Suprapubic skin (tissue), 4 donors: ENCODE measurements at places on chromosomes 1 and 21. TPM values are rescaled to one million over a fixed set of nuclear protein-coding genes. Genes with fewer than 3 reads are reported as not detected.

Gene OR2T3
- total RNA-seq, result not detected

Gene CELA3A
- not detected for total RNA-seq

Gene SERPINC1
- total RNA-seq, result not detected

Gene CSTB
- total RNA-seq, result 39.9 TPM

Gene SPRR2F
- not detected for total RNA-seq

Gene PLA2G5
- total RNA-seq, result not detected

Gene S100A8
- 16.4 TPM for total RNA-seq

Gene TRIM67
- 0.38 TPM for total RNA-seq

Gene WDR26
- total RNA-seq, result 174 TPM

Gene CHI3L1
- 122 TPM for total RNA-seq

Gene PPFIA4
- 0.89 TPM for total RNA-seq

Gene OR14K1
- total RNA-seq, result not detected

Gene MAP1LC3C
- 4.1 TPM for total RNA-seq

Gene TBX19
- total RNA-seq, result 6.7 TPM

DNA sequence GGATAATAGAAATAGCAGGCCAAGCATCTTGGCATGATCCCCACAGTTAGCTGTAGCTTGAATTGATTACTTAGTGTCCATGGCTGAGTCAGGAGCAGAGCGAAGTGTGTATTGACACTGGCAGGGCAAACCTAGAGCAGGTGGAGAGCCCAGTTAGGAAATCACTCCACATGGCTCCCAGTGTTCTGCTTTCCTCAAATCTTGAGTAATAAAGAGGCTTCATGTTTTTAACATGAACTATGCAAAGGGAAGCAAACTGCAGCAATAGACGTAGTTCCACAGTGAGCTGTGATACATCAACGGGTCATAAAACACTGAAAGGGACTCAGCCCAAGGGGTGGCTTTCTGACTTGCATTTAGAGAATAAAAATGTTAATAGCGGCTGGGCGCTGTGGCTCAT, 28.9 kb downstream of the RHEX start:
- DNase-seq, result no peak

DNA sequence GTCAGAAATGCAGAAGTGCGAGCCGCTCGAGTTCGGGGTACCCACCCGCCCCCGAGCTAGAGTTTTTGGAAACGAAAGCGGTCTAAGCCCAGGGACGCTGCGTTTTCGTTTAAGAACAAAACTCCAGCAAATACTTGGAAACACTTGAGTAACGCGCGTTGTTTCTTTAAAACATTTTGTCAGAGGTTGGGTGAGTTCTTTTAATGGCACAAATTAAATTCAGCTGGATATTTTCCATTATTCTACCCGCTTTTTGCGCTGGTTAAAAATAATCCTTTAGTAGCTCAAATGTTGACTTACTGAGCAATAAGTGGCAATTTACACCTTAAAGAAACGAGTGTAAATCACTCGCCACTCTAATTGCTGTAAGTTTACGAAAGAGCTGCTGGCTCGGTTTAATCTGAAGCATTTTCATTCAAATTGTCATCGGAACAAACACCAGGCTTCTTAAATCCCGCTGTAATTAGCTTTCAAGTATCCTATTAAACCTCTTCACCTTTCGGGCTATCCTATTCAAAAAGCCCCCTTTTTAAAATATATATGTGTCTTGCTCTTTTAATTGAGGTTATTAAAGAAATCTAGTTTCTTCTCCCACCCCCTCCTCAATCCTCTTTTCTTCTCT, 1.5 kb downstream of the LHX8 start:
- no peak for DNase-seq

GRCh38 chr1:12220890-12221289, 8.9 kb upstream of the VPS13D start:
- DNase-seq, result no peak

GRCh38 chr1:9200441-9200840, 34.1 kb upstream of the H6PD start:
- DNase-seq, result no peak

GRCh38 chr1:32765570-32766327, 51.4 kb downstream of the YARS1 start:
- no peak for DNase-seq

- DNase-seq, result no peak
Measured at GRCh38 chr1:243849421-243850201, 432 bp downstream of the AKT3 start.

DNA sequence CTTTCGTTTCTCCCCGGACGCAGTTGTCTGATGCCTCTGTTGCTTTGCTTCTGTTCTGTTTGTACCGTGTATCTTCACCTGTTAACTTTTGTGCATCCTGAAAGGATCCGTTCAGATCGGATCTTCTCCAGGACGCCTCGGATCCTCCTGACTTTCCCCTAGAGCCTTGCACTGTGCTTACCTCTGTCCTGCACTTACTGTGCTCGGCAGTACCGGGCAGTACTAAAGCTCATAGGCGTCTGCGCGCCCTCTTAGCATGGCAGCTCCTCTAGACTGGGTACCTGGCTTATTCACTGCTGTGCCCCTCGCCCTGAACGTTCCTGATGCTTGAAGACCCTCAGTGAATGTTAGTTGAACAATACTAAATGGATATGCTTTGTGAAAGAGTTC, 934 bp downstream of the SCP2 start:
- DNase-seq, result no peak

GRCh38 chr1:13714851-13715250, 14.9 kb downstream of the PRDM2 start:
- DNase-seq, result no peak

- no peak for DNase-seq
Measured at GRCh38 chr1:31762726-31763670, 1.1 kb downstream of the ADGRB2 start.

GRCh38 chr1:20178634-20179370, 7.1 kb upstream of the UBXN10 start:
- no peak for DNase-seq

GRCh38 chr21:32257962-32258785, 20.7 kb downstream of the MIS18A start:
- no peak for DNase-seq

DNA sequence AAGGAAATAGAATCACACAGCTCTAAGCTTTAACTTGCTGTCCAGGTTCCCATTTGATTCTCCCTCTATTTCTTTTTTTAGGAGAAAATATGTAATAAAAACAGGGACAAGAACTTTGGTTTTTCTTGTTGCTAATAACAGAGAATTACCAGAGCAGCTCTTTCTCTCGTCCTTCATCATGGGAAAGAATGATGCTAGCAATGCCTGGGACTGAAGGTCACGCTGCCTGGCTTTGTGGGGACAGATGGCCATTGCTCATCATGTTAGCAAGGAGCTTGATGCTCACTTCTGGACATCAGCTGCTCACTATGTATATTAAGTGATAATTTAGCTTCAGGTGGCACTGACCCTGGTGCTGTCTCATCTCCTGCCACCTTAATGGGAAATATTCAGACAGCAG, 77.3 kb upstream of the AKT3 start:
- no peak for DNase-seq

DNA sequence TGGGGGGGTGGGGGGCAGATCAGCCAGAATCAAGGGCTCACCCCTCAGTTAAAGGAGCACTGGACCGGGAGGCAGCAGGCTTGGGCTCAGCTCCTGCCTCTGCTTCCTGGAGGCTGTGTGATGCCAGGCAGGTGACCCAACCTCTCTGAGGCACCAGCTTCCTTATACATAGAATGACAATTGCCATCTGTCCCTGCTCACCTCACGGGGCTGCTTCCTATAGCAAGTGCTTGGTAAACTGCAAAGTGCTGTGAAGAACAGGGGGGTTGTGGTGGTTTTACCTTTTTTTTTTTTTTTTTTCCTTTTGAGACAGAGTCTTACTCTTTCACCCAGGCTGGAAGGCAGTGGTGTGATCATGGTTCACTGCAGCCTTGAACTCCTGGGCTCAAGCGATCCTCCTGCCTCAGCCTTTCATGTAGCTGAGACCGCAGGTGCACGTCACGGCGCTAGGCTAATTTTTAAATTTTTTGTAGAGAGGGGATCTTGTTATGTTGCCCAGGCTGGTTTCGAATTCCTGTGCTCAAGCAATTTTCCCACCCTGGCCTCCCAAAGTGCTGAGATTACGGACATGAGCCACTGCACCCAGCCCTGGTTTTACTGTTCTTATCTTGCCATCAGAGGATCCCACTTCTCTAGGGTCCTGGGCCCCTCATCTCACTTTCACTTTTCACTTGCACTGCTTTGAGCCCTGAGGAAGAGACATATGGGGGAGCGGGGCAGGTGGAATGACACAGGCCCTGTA, 11.6 kb downstream of the KCNQ4 start:
- no peak for DNase-seq

GRCh38 chr21:41868062-41868710, 11.0 kb downstream of the PRDM15 start:
- no peak for DNase-seq

- DNase-seq, result no peak
Measured at GRCh38 chr1:247056071-247056470, 22.5 kb downstream of the ZNF670 start.

DNA sequence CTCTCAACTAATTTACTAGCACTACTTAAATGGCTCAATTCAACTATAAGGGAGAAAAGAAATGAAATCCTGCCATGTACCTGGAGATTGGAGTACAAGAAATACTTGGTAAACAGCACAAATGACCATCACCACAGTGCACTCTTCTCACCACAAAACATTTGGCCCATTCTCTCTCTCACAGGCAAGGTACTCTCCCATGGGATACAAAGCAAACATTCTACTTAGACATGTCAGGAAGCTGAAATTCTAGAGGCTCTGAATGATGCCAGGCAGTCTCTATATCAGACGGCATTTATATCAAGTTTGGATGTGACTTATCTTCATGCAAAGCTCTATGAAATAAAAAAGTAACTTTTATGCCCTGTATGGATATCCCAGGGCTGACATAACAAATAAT, 72.5 kb downstream of the DPT start:
- DNase-seq, result no peak

GRCh38 chr1:3003039-3003940, 18.0 kb upstream of the ACTRT2 start:
- peak; percentile 74 for DNase-seq

DNA sequence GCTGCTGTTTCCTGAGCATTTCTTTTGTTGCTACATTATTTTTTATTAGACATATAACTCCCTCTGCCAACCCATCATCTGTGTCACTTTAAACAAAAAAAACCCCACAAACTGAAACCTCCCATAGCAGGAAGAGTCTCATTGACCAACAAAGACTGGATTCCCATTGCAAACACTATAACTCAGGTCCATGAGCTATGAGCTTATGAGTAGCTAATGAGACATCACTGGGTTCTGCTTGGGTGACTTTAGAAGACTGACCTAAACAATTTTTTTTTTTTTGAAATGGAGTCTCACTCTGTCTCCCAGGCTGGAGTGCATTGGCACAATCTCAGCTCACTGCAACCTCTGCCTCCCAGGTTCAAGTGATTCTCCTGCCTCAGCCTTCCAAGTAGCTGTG, 212.8 kb downstream of the LTN1 start:
- DNase-seq, result no peak

DNA sequence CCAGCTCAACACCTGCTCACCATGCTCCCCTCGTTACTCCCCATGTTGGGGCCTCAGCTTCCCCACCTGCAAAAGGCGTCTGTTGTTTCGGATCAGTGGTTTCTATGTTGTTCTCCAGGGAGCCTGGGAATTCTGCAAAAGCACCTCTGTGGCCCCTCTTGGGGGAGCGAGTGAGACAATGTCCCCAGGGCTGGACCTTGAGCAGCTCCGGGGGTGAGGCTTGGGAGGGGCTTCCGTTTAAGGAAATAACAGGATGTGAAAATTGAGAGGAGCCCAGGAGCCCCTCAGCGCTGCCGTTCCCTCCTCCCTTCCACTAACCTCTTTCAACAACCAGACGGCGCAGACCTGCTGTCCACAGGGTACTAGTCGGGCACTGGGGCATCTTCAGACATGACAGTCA, 98.5 kb upstream of the IFFO2 start:
- DNase-seq, result no peak

- no peak for DNase-seq
Measured at GRCh38 chr1:36814774-36815173, 219.5 kb downstream of the GRIK3 start.
